Skin of body (tissue), 3 donors: ENCODE measurements at places on chromosomes 3 and 15. TPM values are rescaled to one million over a fixed set of nuclear protein-coding genes. Genes with fewer than 3 reads are reported as not detected.

The ADAMTSL3 gene
- 16.9 TPM for total RNA-seq

The HYAL1 gene
- 1.1 TPM for total RNA-seq

The TTLL13 gene
- total RNA-seq: not detected

The UQCRC1 gene
- total RNA-seq: 132 TPM

The MRPL47 gene
- 26.8 TPM for total RNA-seq

The ARL8B gene
- 65.7 TPM for total RNA-seq

The OSTN gene
- 0.10 TPM for total RNA-seq

The SLC6A11 gene
- total RNA-seq: 0.49 TPM

The SLC24A5 gene
- 3.6 TPM for total RNA-seq

GRCh38 chr3:20111836-20112235 is 71.6 kb downstream of the KAT2B start:
- no peak for DNase-seq

DNA sequence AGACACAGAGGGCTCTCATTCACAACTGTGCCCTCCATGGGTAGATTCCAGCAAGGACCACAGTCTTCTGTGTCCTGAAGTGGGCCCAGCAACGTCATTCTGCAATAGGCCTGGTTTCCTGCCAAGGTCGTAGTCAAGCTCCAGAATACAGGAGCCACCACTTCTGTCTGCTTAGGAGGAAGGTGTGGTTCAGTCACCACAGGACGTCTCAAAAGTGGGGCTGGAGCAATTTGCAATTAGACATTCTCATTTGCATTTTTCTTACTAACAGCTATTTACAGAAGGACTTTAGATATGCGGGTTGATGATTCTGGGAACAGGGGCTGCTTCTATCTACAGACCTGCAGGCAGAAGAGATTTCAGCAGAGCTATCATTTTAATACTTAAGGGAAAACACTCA is 58.7 kb upstream of the MYRIP start:
- no peak for DNase-seq

GRCh38 chr3:156409694-156410093 is 145.2 kb downstream of the SSR3 start:
- DNase-seq: no peak

- DNase-seq: no peak
Observed at GRCh38 chr3:114449271-114450007, 155.6 kb downstream of the TIGIT start.

DNA sequence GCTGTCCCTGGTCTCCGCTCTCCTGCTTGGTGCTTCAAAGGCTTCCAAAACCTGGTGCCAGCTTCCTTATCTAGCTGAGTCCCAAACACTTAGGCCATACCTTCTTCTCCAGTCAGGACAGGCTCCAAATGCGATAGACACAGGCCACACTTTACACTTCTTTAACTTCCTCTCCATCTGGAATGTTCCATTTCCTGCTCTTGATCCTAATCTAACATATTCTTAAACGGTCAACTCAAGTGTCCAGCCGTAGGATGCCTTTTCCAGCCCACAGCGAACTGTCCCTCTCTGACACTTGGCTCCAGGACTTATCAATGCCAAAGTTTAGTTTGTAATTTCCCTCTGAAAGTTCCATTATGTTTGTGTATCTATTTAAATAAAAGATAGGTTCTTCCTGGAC is 19.2 kb upstream of the PLA2G4F start:
- DNase-seq: no peak

GRCh38 chr15:75348562-75349350 is 1.9 kb downstream of the NEIL1 start:
- DNase-seq: no peak

DNA sequence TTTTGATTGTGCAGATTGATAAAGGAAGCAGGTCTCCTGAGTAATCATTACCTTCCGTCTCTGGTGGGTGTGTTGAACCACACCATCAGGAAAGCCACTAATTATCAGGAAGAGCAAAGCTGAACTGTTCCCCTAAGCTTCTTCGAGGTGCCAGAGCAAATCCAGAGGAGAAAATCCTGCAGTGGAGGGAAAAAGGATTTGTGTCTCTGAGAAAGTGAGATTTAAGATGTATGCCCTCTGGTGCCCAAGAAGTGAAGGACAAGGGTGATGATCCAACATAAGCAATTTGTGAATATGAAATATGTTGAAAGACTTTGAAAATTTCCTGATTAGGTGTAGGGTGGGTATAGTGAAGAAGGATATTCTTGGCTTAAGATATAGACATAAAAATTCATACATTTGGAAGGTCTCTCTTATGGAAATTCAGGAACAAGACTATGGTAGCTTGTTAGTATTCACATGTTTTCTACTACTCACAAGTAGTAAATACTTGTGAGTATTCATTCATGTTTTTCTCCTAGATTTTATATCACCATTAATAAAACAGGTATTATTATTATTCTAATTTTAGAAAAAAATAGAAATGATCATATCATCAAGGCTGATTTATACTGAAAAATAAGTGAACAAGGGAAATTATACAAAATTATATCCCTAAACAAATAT is 34.8 kb downstream of the COMMD2 start:
- peak; percentile 75 for DNase-seq

DNA sequence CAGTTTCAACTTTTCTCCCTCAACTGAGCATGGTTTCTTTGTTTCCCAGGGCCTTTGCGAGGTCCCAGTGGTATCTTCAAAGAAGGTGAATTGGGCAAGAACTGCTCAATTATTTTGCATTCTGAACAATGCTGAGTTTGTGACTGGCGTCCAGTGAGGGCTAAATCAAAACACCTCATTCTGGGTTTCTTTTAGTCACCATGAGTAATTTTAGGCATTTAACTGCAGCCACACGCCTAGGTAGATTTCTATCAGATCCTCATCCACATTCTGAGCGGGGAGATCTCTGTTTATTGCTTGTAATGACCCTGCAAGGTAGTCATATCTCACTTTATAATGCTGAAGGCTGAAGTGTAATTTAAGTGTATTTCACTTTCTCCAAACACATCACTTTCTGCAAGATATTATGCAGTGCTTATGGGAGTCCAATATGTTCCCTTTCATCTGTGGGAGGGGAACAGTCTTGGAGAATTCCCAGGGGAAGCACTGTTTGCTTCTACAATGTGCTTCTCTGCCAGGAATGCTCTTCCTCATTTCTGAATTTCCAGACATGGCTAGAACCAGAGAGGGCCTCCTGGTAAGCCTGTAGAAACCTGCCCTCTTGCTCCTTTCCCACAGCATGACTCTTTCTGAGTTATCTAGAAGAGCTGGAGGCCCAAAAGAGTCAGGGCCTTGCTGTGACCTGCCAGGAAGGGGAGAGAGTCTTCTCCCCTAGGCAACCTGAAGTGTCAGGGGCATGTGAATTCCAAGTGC is 91.7 kb downstream of the FRMD4B start:
- peak; percentile 64 for DNase-seq

- no peak for DNase-seq
Observed at GRCh38 chr3:17840651-17841050, 98.2 kb upstream of the TBC1D5 start.

- DNase-seq: no peak
Observed at GRCh38 chr3:177201700-177202397, 4.6 kb upstream of the TBL1XR1 start.

DNA sequence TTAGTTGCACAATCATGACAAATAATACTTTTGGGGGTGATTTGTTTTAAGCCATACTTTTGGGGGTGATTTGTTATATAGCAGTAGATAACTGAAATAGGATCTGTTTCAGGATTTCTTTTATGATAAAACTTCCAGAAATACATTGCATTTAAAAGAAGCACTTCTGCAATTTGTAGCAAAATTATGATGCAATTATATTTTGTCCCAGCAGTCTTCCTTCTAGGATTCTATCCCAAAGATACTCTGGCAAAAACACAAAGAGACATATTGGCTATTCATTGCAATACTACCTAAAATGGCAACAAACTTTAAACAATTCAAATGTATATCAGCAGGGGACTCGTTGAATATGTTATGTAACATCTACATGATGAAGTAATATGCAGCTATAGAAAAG is 78.9 kb upstream of the ANKRD28 start:
- DNase-seq: no peak

GRCh38 chr15:47304656-47305055 is 412.6 kb upstream of the SEMA6D start:
- no peak for DNase-seq

GRCh38 chr3:33181229-33181628 is 37.4 kb downstream of the SUSD5 start:
- no peak for DNase-seq

DNA sequence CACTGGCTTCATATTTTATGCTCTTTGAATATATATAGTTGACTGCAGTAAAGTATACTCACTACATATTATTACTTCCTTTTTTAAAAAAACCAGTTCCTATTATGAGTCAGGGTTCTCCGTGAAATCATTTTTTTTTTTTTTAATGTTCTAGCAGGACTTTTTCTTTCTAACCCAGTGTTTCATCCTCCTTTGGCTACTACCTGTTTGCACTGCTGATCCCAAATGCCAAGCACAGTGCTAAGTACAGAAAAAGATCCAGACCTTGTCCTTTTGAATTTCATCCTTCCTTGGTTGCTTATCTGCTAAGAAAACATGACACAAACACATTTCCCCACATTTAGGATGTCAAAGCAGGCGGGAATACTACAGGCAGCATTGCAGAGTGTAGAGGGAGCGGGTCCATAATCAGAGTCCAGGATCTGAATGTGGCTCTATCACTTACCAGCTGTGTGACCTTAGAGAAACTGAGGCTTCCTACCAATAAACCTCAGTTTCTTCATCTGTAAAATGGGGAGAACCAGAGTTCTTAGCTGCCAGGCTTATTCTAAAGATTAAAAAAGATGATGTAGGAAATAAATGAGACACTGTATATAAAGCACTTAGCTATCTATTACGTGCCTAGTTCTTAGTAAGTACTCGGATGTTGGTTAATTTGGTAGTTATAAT is 37.2 kb upstream of the ANPEP start:
- no peak for DNase-seq

GRCh38 chr3:180332608-180333007 is 269.4 kb upstream of the TTC14 start:
- no peak for DNase-seq

DNA sequence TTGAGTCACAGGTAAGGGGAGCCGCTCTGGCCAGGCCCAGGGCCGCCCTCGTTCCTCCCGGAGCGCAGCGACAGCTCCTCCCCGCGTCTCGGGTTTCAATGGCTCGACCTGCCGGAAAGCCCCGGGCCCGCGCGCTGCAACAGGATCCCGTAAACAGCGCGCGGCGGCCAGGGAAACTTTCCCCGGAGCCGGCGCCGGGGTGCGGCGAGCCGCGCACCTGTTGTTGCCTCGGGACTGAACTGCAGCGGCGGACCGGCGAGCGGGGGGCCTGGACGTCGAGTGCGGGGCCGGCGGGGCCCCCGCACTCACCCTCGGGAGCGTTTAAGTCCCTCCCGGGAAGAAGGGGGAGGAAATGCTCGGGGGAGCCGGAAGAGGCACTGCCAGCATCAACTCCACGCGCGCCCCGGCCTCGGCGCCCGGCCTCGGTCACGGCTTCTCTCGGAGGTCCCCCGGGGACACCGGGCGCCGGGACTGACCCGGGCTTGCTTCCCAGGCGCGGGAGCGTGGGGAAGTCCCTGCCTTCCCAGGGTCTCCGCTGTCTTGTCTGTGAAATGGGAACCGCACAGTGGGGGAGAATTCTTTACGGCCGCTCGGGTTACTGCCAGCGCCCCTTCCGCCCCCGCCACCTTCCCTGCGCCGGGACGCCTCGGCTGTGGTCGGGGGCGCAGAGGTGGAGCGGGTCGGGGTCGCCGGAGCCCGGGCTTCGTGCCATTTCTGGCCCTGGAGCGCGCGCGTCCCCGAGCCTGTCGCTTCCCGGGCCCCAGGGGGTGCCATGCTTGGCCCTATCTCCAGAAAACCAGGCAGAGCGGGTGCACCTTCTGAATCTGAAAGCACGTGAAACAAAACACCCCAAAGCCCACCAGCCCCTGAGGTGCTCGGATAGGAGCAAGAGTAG is 7.5 kb upstream of the PGPEP1L start:
- DNase-seq: peak; percentile 9

DNA sequence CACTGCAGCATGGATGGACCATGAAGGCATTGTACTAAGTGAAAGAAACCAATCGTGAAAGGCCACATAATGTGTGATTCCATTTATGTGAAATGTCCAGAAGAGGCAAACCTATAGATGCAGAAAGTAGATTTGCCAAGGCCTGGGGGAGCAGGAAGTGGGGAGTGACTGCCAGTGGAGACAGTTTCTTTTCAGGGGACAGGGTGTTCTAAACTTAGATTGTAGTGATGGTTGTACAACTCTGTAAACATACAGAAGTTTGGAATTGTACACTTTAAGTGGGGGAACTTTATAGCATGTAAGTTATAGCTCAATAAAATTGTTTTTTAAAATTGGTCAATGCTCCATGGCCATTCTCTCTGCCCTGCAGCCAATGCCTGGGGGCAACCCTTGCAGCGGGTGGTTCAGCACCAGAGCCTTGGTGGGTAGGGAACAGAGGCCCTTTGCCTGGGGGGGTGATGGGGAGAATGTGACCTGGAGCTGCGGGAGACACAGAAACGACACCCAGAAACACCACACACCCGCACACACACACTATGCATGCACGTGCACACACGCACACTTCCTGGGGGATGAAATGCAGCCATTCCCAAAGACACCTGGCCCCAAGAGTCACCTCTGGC is 43.1 kb downstream of the DNAJB8 start:
- DNase-seq: no peak

GRCh38 chr3:132597660-132598059 is 590 bp downstream of the ACKR4 start:
- DNase-seq: no peak

DNA sequence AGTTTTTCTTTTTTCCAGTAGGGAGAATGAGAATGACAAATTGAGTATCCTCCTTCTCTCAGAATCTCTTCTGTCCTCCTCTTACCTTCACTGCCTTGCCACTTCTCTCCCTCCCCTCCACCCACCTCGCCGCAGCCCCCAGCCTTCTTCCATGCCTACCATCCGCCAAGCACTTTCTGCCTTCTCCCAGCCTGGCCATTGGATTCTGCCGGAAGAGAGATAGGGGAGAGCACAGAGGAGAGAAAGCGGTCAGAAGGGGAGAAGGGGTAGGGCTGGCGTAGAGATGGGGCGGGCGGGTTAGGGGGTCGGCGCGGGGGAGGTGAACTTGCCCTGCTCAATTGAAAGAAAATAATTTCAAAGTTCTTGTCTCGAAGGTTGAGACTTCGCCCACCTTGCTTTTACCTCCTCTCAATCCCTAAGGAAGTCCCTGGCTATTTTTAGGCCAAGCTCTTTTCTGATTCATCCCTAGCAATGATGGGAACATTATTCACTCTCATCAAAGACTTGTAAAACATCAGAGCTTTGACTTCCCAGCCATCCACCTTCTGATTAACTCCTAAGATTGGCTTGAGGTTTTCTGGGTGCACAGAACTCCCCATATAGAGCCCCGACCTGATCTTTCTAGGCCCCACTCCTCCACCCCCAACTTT is 811 bp downstream of the C3orf52 start:
- DNase-seq: no peak
